Testis (tissue), 5 donors: ENCODE measurements at places on chromosomes 16 and 17.

DNA sequence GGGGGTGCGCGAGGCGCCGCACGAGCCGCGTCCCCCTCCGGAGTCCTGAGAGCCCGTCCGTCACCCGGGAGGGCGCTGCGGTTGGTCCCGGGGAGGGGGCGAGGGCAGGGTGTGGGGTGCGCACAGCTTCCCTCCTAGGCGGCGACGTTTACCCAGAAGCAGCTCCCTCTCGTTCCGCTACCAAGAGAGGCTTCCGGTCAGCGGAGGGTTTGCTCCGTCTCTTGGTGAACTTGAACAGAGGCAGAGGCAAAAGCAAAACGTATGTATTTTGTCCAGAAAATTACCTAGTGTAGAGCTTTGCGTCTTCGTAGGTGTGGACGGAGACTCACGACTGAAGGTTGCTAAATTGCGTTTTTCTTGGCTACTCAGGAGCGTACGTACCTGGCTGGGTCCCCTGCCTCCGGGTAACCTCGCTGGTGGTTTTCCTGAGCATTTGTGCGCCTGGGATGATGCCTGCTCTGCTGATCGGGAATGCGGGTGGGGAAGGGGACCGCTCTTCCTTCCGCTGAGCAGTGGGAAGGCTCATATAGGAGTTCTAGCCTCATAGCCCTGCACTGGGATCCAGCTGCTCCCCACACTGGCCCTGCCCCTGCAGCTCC lies 833 bp downstream of the WSCD1 start:
- H3K4me1 ChIP-seq = no peaks in the 10 kb centered on the region
- H3K4me3 ChIP-seq = peak overlapping the region; percentile 49
- DNase-seq = peak; percentile 19
- H3K27ac ChIP-seq = no peak overlapping the region

DNA sequence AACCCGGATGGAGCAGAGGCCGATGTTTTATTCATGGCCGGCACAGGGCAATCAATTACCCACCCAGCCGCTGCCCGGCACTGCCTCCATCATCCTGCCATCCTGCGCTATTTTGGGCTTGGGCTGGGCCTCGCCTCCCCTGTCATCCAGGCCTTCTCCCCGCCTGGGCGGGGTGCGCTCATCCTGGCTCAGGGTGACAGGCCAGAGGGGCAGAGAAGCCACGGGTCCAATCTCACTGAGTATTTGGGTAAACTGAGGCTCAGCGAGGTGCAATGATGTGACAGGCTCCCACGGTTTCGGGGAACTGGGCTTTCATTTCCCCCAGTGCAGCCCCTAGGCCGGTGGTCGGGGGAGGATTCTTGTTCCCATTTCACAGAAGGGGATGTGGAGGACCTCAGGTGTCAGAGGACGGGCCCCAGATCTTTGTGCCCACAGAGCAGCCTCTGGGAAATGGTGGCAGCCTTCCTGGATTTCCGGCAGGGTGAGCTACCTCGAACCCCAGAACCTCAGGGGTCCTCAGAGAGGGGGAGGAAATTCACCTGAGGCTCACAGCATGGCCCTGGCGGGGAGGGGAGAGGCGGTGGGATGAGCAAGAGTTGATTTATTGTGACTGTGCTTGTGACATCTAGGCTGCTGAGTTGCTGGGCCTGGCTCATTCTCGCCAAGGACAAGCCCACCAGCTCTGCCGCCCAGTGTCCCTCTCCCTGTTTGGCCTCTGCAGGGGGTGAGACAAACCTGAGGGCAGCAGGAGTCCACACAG lies 23.8 kb upstream of the KCNJ12 start:
- H3K4me3 ChIP-seq = no peak overlapping the region
- H3K27ac ChIP-seq = no peak overlapping the region
- H3K36me3 ChIP-seq = no peaks in the 10 kb centered on the region
- DNase-seq = no peak

DNA sequence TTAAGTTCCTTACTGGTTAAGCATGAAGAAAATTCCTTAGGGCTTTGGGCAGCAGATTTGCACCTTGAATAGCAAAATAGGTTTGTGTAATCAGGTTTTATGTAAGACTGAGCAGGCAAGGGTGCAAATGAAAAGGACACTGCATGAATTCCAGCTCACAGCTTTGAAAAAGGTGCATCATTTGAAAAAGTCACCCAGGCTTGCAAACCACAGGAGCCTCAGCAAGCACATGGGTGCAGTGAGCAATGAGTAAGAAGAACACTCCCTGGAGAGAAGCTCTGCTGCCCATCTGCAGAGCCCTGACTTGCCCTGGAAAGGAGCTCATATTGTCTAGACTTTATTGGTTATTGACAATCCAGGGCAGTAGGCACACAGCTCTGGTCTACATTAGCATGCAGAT lies 165.6 kb upstream of the KCNJ16 start:
- no peak overlapping the region for H3K4me3 ChIP-seq
- DNase-seq = no peak
- H3K4me1 ChIP-seq = no peaks in the 10 kb centered on the region
- H3K27me3 ChIP-seq = no peaks in the 10 kb centered on the region

- no peaks in the 10 kb centered on the region for H3K4me1 ChIP-seq
- H3K4me3 ChIP-seq = no peak overlapping the region
- no peaks in the 10 kb centered on the region for H3K36me3 ChIP-seq
- no peak overlapping the region for H3K27ac ChIP-seq
Observed at GRCh38 chr16:10668322-10669045, 26.2 kb downstream of the TEKT5 start.

- H3K4me3 ChIP-seq = no peak overlapping the region
- DNase-seq = no peak
- H3K36me3 ChIP-seq = no peaks in the 10 kb centered on the region
- H3K27ac ChIP-seq = no peak overlapping the region
Observed at GRCh38 chr16:49452578-49452977, 79.0 kb downstream of the C16orf78 start.

DNA sequence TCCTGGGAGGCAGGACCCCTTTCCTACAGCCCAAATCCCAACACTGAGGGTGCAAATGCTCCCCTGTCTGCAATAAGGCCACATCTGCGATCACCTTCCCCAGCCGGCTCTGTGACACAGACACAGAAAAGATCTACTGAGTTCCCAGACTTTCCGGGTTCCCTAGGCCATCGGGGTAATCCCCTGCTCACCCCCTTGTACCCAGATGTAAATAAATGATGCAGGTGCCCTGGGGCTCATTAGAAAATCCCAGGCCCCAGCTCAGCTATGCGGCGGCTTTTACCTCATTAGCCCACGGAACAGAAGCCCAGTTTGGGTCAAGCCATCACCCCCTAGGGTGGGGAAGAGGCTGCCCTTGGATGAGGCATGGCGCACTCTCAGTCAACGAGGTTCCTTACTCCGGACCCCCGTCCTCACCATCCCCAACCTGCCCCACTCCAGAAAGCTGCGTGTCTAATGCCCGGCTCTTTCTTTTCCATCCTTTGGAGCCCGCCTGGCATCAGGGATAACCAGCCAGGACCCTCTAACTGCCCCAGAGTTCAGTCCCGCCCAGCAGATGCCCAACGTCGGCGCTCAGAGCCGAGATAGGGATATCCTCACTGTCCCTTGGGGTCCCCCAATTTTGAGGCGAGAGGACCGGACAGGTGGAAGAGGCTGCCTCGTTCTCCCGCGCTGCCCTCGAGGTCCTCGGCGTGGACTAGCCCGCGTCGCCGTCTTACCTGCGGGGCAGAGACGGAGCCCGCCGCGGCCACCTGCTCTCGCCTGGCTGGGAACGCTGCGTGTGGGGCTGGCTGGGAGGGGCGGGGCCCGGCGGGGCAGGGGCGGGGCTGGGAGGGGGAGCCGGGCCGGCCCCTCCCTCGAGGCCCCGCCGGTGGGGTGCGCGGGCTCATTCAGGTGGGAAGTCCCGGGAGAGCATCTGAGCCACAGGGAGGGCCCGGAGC lies at the start of gene ZNF385C:
ZNF385C (minus strand) TSS at position 783 of the 941 bp plus-strand sequence. CDS start 35,417 bp downstream, outside the sequence.
- no peaks in the 10 kb centered on the region for H3K36me3 ChIP-seq
- no peaks in the 10 kb centered on the region for H3K27me3 ChIP-seq
- H3K4me3 ChIP-seq = peak within 1 kb of the TSS; percentile 39
- H3K4me1 ChIP-seq = peaks cover 26% of the 10 kb centered on the region
- peak within 1 kb of the TSS; percentile 14 for H3K27ac ChIP-seq

GRCh38 chr17:68389041-68389440 lies 68.3 kb downstream of the WIPI1 start:
- H3K4me1 ChIP-seq = peaks cover 5% of the 10 kb centered on the region
- H3K27ac ChIP-seq = no peak overlapping the region
- H3K36me3 ChIP-seq = no peaks in the 10 kb centered on the region
- no peaks in the 10 kb centered on the region for H3K27me3 ChIP-seq

DNA sequence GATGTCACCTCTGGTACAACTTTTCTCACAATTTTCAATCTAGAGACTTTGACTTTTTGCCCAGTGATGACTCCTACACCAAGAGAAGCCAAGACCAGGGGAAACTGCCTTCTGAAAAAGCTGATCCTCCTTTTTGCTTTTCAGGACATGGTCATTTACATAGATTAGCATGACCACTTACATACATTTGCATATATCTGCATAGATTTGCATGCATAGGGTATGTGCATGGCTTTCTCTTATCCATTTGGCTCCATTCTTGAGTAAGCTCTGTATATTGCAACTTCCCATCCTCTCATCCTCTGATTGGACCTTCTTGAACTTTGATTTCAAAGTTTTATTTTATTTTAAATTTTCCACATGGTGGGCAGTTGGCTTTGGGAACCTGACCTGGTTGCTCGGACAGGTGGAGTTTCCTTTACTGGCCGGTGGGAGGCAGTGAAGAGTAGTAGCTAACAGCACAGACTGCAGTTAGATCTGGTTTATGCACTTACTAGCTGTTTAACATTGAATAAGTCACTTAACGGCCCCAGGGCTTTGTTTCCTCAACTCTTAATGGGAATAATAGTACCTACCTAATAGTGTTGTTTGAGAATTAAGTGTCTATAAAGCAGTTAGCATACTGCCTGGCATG lies 92.9 kb downstream of the GPR139 start:
- no peaks in the 10 kb centered on the region for H3K27me3 ChIP-seq
- H3K4me1 ChIP-seq = no peaks in the 10 kb centered on the region
- peak; percentile 28 for DNase-seq
- no peaks in the 10 kb centered on the region for H3K36me3 ChIP-seq

DNA sequence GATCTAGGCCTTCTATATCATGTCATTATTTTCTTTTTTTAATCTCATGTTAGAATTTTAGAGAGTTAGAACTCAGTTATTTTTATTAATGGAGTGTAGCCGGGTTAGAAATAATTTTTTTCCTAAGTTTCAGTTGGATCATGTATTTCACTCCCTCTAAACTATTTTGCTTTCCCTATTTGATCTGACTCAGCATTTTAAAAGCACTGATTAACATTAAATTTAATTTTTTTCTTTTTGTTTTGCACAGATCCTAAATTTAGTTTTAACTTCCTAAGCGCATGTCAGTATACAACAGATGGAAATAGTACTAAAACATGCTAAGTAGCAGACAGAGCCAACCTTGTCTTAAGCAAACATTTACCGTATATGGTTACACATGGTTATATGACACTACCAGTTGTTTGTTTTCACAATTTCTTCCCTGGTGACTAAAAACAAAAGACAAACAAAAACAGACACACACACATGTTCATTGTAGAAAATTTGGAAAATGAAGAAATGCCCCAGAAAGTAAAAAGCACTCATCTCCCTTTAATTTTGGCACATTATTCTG lies 33.6 kb upstream of the RAB11FIP4 start:
- no peaks in the 10 kb centered on the region for H3K27me3 ChIP-seq
- H3K4me1 ChIP-seq = no peaks in the 10 kb centered on the region
- no peak overlapping the region for H3K4me3 ChIP-seq

GRCh38 chr17:58521680-58522079 lies 7.2 kb upstream of the MTMR4 start:
- DNase-seq = no peak
- H3K4me3 ChIP-seq = no peak overlapping the region
- H3K4me1 ChIP-seq = peaks cover 7% of the 10 kb centered on the region
- no peak overlapping the region for H3K27ac ChIP-seq

DNA sequence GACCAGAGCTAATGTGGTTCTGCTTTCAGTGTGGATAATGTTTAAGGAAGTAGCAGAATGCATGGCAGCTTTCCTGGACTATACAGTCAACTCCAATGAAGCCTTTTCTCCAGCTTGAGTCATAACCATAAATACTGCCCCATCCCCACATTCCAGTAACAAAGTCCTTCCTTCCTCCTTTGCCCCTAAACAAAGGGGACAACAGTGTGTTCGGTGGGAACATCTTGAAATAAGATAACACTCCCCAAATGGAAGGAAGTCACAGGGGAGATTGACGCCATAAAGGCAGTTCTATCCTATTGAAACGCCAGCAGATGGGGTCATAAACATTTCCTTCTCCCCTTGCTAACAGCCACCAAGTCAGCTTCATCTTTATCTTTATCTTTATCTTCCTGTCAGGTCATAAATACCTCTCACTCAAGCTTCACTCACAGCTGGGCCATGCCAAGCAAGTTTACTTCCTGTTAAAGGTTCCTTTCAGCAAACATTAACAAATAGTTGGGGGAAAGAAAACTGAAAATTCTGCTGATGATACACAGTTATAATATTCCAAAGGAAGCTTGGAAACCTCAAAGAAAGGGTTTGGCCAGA lies 136.7 kb downstream of the SNX11 start:
- no peak for DNase-seq
- H3K27me3 ChIP-seq = no peaks in the 10 kb centered on the region
- peaks cover 13% of the 10 kb centered on the region for H3K4me1 ChIP-seq
- no peak overlapping the region for H3K4me3 ChIP-seq
- H3K27ac ChIP-seq = no peak overlapping the region

GRCh38 chr17:64148699-64149098 lies 18.8 kb upstream of the ERN1 start:
- peak; percentile 34 for DNase-seq
- no peaks in the 10 kb centered on the region for H3K36me3 ChIP-seq
- H3K27me3 ChIP-seq = no peaks in the 10 kb centered on the region
- no peak overlapping the region for H3K4me3 ChIP-seq
- peak overlapping the region; percentile 3 for H3K27ac ChIP-seq
- H3K4me1 ChIP-seq = peaks cover 22% of the 10 kb centered on the region

DNA sequence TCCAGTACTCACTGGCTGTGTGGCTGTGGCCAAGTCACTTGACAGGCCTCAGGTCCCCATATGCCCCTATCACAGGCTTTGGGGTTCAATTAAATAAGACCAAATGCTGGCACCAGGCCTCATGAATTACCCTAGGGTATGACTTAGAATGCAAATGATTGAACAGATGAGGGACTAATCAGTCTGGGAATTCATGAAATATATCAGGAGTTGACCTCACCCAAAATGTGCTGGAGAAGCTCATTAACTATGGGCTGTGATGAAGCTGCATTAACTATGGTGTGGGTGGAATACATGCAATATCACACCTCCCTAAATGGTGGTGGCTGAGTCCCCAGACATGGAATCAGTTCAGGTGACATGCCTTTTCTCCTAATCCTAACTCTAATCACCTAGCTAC lies 72.1 kb downstream of the DNAH3 start:
- no peak for DNase-seq
- H3K4me1 ChIP-seq = no peaks in the 10 kb centered on the region
- H3K27me3 ChIP-seq = no peaks in the 10 kb centered on the region
- no peak overlapping the region for H3K4me3 ChIP-seq
- no peak overlapping the region for H3K27ac ChIP-seq
